ENCODE measurements at places on chromosomes 6 and 20.

GRCh38 chr6:1580109-1580508 lies 29.6 kb upstream of the FOXC1 start:
- peak; percentile 19 for DNase-seq

DNA sequence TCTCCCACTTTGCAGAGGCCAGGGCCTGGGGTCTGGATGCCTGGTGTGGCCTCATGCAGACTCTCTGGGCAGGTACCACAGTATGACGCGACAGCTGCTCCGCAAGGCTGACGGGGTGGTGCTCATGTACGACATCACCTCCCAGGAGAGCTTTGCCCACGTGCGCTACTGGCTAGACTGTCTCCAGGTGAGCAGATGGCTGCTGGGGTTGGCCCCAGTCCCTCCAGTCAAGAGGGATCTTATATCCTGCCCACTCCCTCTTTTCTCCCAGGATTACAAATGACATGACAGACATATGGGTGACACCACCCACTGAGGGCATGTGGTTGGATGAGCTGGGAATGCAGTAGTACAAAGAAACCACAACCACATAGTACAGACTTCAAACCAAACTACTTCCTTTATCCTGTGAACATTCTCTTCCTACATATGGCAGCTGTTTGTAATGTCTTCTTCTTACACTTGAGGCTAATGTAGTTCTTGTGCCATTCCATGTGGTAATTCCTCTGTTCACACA lies 29.9 kb downstream of the RAB44 start:
- peak; percentile 57 for DNase-seq

DNA sequence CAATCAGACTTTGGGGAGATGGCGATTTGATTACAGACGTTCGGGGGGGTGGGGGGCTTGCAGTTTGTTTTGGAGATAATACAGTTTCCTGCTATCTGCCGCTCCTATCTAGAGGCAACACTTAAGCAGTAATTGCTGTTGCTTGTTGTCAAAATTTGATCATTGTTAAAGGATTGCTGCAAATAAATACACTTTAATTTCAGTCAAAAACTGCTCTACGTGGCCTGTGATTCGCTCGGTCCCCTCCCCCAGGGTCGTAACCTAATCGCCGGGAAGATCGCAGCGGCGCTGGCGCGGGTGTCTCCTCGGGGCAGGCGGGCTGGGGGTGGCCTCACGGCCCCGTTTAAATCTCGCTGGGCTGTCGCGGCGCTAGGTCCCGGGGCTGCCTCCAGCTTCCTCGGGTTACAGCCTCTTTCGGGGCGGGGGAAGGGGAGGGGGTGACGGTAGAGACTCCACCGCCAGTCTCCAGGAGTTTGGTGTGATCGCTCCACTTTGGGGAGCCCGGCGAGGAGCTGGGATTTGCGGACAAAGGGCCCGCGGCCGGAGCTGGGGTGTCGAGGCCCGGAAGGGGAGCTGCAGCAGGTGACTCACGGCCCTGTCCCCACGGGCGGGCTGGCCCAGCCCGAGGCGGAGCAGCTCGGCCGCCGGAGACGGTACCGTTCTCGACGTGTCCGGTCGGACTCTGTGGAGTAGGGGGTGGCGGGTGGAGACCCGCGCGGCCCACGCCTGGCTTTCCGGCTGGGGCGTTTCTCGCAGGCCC lies 4.2 kb downstream of the FOXC1 start:
- DNase-seq = peak; percentile 8

DNA sequence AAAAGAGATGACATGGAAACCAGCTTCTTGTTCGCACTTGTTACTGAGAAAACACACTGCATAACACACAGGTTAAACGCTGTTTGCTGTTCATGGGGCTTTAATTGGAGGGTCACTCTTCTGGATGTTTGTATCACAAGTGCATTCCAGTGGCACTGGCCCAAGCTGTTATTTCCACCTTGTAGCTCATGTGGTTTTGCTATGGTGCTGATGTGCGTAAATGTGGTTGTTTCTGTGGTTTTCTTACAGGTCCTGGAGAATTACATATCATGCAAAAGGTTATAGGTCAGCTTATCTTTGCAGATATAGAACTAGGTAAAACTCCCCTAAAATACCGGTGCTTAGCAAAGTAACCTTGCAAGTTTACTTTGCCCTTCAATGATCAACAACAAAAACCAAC lies 89.3 kb upstream of the AHI1 start:
- DNase-seq = no peak
